ENCODE measurements at places on chromosomes 12 and 14.

DNA sequence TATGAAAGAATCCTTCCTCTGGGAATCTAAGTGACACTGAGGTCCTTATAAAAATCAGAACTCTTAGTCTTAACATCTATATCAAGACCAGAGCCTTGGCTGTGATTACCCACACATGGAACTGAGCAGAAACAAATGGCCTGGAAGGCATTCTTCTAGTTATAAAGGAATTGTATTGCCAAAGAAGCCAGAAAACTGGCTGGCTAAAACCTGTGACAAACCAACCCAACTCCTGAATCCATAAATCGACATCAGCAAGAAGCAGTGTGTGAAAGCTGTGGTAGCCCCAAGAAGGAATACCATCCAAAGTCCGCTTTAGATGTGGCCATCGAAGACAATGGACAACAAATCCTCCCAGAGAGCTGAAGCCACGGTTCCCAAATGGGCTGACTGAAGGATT, 97.9 kb upstream of the CCDC91 start:
- DNase-seq: no peak

- no peak for DNase-seq
These were observed 32.9 kb downstream of the TSPAN8 start for GRCh38 chr12:71124835-71125460.

DNA sequence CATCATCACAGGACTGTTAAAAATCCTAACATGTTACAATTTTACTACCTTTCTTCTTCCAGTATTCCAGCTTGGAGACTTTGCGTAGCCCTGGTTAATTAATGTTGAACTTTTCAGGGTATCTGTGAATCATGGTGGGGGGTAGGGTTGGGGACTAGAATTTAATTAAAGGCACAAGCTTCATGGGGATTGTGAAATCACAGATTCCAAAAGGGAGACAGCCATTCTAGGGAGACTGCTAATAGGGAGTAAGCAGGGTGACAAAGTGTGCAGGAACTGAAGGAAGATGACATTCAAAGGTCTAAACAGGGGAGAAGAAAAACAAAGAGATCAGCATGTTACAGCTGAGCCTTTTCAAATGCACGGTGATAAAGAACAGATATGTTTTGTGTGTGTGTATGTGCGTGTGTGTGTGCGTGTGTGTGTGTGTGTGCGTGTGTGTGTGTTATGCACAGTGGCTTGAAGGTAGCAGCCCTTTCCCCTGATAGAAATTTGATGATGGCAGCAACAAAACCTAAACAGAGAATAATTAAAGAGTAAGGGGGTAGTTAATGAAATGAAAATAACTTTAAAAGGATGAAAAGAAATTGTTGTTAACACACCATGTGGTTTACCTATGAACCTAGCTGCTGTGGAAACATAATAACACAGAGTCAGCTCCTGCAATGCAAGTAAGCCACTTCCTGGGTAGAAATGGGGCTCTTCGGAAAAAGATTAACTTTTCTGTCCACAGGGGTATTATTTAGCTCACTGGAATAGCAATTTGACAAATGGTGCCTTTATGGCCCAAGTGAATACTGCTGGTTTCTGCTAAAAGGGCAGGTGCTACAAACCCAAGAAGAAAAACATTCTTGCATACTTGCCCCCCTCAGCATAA, 581.7 kb downstream of the DIO2 start:
- DNase-seq: no peak

DNA sequence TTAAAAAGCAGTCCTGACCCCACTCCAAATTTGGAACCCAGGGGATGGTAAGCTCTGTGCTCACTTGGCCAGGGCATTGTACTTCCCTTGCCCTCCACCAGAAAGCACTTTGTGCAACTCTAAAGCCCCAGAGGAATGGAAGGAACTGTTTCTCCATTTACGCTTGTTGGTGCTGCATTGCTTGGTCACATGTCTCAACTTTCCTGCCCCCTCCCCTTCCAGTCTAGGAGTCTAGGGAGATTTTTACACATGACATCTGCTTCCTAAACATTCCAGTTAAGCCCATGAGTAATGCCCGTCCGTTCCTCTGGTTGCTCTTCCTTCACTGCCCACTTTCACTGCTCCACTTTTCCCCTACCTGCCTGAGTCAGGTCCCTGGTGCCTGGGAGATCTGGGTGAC, 92.6 kb upstream of the MAP1LC3B2 start:
- no peak for DNase-seq

GRCh38 chr14:97276573-97276972, 479.4 kb downstream of the VRK1 start:
- DNase-seq: no peak

- no peak for DNase-seq
These were observed 33.7 kb upstream of the KTN1 start for GRCh38 chr14:55546212-55546874.

- no peak for DNase-seq
These were observed 70.2 kb upstream of the EGLN3 start for GRCh38 chr14:34021096-34021495.

DNA sequence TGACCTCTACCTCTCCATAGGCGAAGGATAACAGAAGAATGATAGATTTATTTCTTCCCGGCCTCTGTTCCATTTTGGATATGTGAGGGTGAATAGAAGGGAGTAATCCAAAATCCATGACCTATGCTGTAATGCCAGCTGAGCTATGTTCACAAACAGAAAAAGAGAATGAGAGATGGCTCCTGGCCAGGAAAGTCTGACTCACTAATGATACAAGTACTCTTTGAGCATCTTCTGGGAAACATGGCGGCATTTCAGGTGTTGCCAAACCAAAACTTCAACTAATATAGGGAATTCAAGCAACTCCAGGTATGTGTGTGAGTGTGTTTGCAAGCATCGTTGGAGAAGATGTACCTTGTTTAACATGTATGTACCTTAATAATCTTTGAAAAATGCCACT, 55.1 kb downstream of the MED13L start:
- DNase-seq: peak; percentile 35

GRCh38 chr12:22100958-22101748, 55.1 kb downstream of the CMAS start:
- DNase-seq: peak; percentile 16

- no peak for DNase-seq
These were observed 1.4 kb downstream of the SNRPF start for GRCh38 chr12:95859947-95860850.

DNA sequence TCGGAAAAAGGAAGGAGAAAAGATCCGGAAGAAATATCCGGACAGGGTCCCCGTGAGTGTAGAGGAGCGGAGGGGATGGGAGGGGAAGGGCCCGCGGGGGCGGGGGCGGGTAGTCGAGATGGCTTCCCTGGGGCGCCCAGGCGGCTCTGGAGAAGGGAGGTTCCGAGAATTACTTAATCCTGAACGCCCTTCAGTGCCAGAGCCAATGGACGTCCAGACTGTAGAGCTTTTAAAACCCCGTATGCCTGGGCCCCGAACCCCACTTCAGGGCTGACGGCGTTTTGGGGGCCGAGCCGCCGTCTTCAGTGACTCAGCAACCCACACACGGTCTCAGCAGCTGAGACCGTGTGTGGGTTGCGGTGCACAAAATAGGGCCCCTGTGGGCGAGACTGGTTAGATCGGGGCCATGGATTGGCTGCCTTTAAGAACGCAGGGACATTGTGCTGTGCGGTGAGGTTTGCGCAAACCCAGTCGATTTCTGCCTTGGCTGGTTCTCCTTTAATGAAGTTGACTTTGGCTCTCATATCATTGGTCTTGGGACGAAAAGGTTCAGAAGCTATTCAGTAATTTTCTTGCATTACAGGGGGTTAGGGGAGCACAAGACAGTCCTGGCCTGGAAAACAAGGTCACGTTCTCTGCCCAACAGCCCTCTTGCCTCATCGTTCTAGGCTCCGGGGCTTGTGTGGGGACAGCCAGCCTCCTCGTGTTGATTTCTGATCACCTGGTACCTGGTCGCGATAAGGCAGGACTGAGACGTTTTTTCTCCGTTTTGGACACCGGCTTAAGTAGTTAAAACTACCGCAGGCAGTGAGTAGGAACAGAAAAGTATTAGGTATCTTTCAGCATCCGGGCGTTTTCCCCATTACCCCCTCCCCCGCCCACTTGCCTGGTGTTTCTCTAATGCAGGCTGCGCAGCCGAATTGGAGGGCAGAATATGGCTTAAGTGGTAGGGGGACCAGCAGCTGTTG, 775 bp downstream of the GABARAPL1 start:
- peak; percentile 53 for DNase-seq

- no peak for DNase-seq
These were observed 4.0 kb upstream of the PRMT8 start for GRCh38 chr12:3487027-3487426.

- DNase-seq: no peak
These were observed 70.0 kb upstream of the CPM start for GRCh38 chr12:69002969-69003368.

DNA sequence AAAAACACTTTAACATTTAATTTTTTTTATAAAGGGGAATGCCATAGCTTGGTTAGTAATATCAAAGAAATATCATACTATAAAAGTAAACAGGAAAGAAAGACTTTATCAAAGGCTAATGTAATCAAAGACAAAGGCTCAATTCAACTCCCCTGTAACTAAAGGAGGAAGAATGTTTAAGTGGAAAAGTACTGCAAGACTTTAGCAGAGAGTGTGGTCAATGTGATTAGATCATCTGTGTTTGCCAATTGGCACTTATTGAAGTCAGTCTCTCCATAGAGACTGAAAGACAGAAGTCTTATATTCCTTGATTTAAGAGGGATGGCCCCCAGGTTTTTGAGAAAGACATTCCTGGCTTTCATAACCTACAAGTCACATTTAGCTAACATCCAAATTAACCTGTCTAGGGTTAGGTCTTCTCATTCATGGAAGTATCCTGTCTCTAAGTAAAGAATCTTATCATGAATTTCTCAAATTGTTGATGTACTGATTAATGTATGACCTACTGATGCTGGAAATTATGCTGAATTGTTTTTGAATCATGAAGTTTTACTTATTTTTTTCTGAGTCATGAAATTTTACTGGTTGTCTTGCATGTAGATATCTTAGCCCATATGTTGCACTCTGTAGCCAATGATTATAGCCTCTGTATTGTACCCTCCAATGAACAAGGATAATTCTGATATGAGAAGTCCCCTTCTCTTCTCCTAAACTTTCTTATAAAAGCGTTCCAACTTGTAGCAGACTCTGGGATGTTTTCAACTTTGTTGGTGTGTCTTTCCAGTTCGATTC, 65.4 kb downstream of the ATXN7L3B start:
- DNase-seq: no peak

- DNase-seq: no peak
These were observed 28.5 kb downstream of the PRIMA1 start for GRCh38 chr14:93759719-93760307.

DNA sequence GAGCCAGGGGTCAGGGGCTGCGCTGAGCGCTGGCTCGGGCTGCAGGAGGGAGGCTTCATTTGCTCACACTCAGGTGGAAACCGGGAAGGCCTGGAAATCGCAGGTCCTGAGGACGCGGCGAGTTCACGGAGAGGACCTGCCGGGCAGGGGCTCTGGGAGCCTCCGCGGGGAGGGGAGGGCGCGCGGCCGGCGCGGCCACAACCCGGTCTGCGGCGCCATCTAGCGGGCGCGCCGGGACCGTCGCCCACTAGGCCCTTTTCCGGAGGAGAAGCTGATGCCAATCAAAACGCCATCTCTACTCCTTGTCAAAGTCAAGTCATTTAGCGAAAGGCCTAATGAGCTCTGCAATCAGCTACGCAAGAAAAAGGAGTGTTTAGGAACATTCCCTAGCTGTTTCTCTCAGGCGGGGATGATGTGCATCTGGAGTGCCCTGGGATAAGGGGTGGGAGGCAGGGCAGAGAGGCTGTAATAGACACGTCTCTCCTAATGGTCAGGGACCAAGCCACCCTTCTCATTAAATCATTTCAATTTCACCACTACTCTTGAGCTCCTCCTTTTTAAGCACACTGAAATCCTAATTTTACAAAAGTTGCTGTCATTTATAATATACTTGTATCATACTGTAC, 885.8 kb upstream of the TMEM132C start:
- DNase-seq: peak; percentile 52

GRCh38 chr12:122834104-122834920, 945 bp upstream of the HIP1R start:
- DNase-seq: no peak

- no peak for DNase-seq
These were observed 170.7 kb downstream of the NOVA1 start for GRCh38 chr14:26427097-26427496.

DNA sequence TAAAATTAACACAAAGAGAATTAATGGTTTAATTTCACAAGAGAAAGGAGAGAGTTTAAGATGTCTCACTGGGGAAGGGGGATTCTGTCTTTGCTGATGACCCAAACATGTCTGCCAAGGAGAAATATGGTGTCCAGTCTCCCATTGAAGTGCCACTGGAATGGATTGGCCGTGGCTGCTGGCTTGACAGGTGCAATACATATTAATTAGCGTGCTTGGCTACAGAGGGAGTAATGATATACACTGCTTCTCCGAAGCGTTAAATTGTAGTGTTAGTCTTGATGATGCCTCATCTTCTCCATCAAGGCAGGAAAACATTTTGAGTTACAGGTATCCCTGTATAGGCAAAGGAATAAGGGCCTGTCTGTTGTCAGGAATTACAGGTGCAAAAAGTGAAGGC, 393.4 kb upstream of the TMPO start:
- DNase-seq: no peak
